ENCODE measurements at places on chromosomes 6 and 20.

- no peak overlapping the region for H3K4me3 ChIP-seq
- no peaks in the 10 kb centered on the region for H3K27me3 ChIP-seq
- H3K4me1 ChIP-seq, result no peaks in the 10 kb centered on the region
- H3K36me3 ChIP-seq, result no peaks in the 10 kb centered on the region
- H3K27ac ChIP-seq, result no peak overlapping the region
Observed at GRCh38 chr6:6409397-6410030, 89.1 kb upstream of the F13A1 start.

DNA sequence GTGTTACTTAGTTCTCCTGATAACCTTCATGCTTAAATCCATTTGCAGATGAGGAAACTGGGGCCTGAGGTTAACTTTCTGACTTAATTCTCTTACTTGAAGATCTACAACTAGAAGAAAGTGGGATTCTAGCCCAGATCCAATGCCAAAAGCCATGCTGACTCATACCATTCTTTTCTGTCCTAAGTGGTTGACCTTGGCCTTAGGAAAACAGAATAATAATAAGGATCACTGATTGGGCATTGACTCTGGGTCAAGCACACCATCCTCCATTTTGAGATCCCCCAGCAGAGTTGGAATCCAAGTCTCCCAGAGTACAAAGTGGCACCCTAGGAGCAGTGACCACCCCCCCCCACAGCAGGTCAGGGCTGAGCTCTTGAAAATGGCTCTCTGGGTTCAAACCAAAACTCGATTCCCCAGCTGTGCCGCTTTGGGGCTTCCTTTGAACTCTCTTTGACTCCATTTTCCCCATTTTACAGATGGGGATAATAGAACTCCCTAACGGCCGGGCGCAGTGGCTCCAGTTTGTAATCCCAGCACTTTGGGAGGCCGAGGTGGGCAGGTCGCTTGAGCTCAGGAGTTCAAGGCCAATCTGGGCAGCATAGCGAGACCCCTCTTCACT lies 12.8 kb upstream of the ZNF217 start:
- H3K27ac ChIP-seq, result no peak overlapping the region
- no peaks in the 10 kb centered on the region for H3K27me3 ChIP-seq
- H3K4me3 ChIP-seq, result no peak overlapping the region
- no peak for DNase-seq
- peaks cover 19% of the 10 kb centered on the region for H3K4me1 ChIP-seq

DNA sequence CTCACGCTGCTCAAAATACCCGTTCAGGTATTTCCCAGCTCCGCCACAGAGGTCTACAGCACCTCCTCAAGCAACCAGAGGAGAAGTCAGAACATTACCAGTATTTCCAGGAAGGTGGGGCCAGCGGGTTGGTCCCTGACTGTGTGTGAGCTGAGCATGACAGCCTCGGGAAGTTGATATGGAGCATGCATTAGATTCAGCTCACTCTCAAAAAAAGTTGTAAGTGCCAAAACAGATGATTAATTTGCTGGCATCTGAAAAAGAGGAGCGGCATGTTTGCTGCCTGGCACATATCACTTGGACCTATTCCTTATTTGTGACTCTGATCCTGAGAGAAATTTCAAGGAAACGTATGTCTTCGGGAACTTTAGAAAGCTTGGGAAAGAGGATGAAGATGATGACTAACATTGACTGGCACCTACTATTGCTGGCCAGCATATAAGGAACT lies 32.3 kb downstream of the ELOVL2 start:
- H3K27me3 ChIP-seq, result peaks cover 4% of the 10 kb centered on the region
- H3K36me3 ChIP-seq, result no peaks in the 10 kb centered on the region
- H3K4me3 ChIP-seq, result no peak overlapping the region
- no peaks in the 10 kb centered on the region for H3K4me1 ChIP-seq
- no peak overlapping the region for H3K27ac ChIP-seq

DNA sequence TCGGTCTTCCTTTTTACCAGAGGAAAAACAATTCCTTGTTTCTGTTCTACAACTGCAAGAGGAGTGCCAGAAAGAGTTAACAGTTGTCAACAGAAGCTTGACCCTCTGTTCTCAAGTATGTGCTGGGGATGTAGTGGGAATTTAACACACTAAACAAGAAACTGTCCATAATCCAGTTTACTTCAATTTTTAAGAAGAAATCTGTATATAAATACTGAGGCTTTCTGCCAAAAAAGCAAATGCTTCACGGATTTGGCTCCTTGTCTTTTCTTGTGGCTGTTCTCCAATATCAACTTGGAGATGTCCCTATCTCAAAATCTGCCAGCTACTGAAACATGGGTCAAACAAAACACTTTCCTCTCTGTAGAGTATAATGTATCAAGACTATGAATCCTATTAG lies 26.8 kb downstream of the REV3L start:
- H3K27me3 ChIP-seq, result no peaks in the 10 kb centered on the region
- H3K27ac ChIP-seq, result no peak overlapping the region
- no peak overlapping the region for H3K4me3 ChIP-seq
- H3K4me1 ChIP-seq, result no peaks in the 10 kb centered on the region
- no peak for DNase-seq
- peaks cover 6% of the 10 kb centered on the region for H3K36me3 ChIP-seq

DNA sequence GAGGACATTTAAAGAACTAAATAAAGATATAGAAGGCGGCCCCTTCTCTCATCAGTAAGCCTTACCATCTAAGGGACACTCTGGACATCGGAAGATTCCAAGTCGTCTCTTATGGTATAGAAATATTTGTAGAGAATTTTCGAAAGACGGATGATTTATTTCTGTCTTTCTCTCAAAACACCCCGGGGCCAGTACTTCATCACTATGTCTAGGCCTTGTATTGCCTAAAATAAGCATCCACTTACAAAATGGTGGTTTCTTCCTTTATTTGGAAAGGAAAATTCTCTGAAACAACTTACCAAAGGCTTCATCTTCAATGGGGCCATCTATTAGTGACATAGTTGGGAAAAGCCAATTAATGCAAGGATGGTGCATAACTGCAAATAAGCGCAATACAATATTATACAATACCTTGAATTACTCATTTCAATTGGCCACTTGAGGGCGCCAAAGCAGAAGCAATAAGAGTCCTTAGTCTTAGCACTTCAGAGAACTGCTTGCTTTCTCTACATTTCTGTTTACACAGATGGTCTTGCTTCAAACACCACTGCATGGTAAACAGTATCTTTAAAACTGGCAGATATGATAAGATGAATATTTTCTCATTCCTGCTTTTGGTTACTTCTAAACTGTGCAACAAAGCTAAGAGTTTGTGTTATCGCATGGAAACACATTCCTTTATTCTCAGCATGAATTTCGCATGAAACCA lies 113.2 kb downstream of the VIP start:
- no peaks in the 10 kb centered on the region for H3K36me3 ChIP-seq
- peaks cover 2% of the 10 kb centered on the region for H3K27me3 ChIP-seq
- no peak overlapping the region for H3K27ac ChIP-seq

- H3K27me3 ChIP-seq, result no peaks in the 10 kb centered on the region
- no peaks in the 10 kb centered on the region for H3K4me1 ChIP-seq
- no peak overlapping the region for H3K27ac ChIP-seq
- no peaks in the 10 kb centered on the region for H3K36me3 ChIP-seq
- no peak overlapping the region for H3K4me3 ChIP-seq
Observed at GRCh38 chr6:1665214-1665613, 55.5 kb downstream of the FOXC1 start.

DNA sequence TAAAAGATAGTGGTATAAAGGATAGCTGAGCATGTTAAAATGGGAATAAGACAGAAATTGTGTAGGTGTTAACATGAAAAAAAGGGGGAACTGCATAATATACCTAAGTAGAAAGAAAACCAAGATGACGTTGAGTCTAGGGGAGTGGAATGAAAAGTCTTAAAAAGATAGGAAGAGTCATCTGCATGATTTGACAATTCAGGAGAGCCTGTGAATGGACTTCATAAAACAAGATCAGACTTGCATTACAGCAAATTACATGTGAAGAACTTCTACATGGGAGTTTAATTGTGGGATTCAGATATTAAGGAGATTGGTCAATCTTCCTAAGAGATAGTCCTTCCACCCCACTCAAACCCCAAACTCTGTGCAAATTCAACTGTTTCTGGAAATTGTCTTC lies 85.5 kb downstream of the WASF1 start:
- no peaks in the 10 kb centered on the region for H3K36me3 ChIP-seq
- no peaks in the 10 kb centered on the region for H3K4me1 ChIP-seq
- no peak for DNase-seq
- H3K27me3 ChIP-seq, result peaks cover 8% of the 10 kb centered on the region
- no peak overlapping the region for H3K27ac ChIP-seq
- H3K4me3 ChIP-seq, result no peak overlapping the region

DNA sequence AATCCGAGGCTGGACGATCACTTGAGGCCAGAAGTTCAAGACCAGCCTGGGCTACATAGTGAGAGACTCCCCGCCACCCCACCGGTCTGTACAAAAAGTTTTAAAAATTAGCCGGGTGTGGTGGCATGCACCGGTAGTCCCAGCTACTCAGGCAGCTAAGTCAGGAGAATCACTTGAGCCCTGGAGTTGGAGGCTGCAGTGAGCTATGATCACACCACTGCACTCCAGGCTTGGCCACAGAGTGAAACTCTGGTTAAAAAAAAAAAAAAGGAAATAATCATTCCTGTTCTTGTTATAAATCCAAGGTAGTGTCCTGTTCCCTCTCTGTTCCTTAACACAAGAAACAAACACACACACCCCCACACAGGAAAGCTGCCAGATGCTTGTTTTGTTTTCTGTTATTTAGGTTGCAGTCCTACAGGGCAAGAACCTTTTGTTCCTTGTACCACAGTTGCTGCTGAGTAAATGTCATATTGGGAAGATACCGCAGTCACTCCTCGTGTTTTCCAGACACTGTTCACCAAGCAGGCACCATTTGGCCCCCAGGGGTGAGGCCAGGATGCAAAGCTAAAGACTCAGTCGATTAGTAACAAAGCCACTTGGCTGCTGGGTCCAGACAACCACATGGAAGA lies 28.9 kb downstream of the ASIP start:
- H3K36me3 ChIP-seq, result no peaks in the 10 kb centered on the region
- H3K27ac ChIP-seq, result no peak overlapping the region
- DNase-seq, result no peak
- H3K4me3 ChIP-seq, result no peak overlapping the region
- H3K27me3 ChIP-seq, result no peaks in the 10 kb centered on the region

- H3K4me1 ChIP-seq, result no peaks in the 10 kb centered on the region
- no peaks in the 10 kb centered on the region for H3K36me3 ChIP-seq
- no peak for DNase-seq
- peaks cover 2% of the 10 kb centered on the region for H3K27me3 ChIP-seq
Observed at GRCh38 chr6:168968228-168968627, 285.4 kb downstream of the THBS2 start.

GRCh38 chr20:63690898-63691710 lies 5.3 kb upstream of the TNFRSF6B start:
- no peak overlapping the region for H3K27ac ChIP-seq
- peaks cover 13% of the 10 kb centered on the region for H3K4me1 ChIP-seq
- no peak for DNase-seq
- no peaks in the 10 kb centered on the region for H3K27me3 ChIP-seq
- no peaks in the 10 kb centered on the region for H3K36me3 ChIP-seq

- H3K4me3 ChIP-seq, result no peak overlapping the region
- H3K27ac ChIP-seq, result no peak overlapping the region
- no peak for DNase-seq
- H3K4me1 ChIP-seq, result peaks cover 5% of the 10 kb centered on the region
- no peaks in the 10 kb centered on the region for H3K27me3 ChIP-seq
Observed at GRCh38 chr6:34524971-34525370, 31.2 kb downstream of the SPDEF start.

GRCh38 chr6:158405933-158406332 lies 93.7 kb downstream of the TULP4 start:
- H3K36me3 ChIP-seq, result no peaks in the 10 kb centered on the region
- no peak overlapping the region for H3K27ac ChIP-seq
- no peak overlapping the region for H3K4me3 ChIP-seq
- DNase-seq, result no peak
- H3K27me3 ChIP-seq, result no peaks in the 10 kb centered on the region

DNA sequence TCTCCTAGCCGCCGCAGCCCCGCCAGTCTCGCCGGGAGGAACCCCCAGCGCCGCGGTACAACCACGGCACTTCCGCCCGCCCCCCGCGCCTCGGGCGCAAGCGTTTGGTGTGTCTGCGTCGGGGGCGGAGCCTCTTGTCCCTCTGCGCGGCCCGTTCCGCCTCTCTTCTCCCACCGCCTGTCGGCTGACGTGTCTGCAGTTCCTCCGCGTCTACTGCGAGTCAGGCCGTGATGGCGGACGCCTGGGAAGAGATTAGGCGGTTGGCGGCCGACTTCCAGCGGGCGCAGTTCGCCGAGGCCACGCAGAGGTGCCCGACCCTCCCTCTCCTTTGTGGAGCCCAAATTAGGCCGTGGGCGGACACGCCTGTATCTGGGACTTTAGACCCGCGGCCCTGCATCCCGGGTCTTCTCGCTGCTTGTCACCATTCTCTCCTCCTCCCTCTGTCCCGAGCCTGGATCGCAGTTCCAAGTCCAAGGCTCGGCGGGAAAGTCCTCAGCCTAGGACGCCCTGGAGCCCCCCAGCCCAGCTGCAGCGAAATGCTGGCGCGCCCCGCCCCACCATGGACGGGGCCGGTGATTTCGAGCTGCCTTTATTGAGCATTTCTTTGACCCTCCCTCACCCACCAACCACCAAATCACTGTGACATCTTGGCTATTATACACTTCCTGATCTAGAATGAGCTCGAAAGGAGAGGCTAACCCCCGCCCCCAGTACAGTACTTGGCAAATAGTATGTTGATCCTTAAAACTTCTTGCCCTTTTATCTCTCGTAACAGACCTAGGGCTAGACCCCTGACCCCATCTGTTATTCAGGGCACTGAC lies at the start of gene UFL1:
TSS of gene UFL1 (plus strand) at position 163 of the 821 bp plus-strand sequence. CDS start at position 231, 68 bp downstream.
- DNase-seq, result peak; percentile 97
- no peaks in the 10 kb centered on the region for H3K27me3 ChIP-seq
- H3K36me3 ChIP-seq, result peaks cover 20% of the 10 kb centered on the region
- H3K4me3 ChIP-seq, result peak within 1 kb of the TSS; percentile 98
- H3K27ac ChIP-seq, result peak within 1 kb of the TSS; percentile 98

- no peaks in the 10 kb centered on the region for H3K27me3 ChIP-seq
- H3K4me1 ChIP-seq, result no peaks in the 10 kb centered on the region
- no peak overlapping the region for H3K4me3 ChIP-seq
- no peak overlapping the region for H3K27ac ChIP-seq
- H3K36me3 ChIP-seq, result no peaks in the 10 kb centered on the region
Observed at GRCh38 chr6:130447374-130447773, 81.6 kb downstream of the TMEM200A start.

- no peaks in the 10 kb centered on the region for H3K36me3 ChIP-seq
- no peak for DNase-seq
- no peak overlapping the region for H3K4me3 ChIP-seq
- no peak overlapping the region for H3K27ac ChIP-seq
Observed at GRCh38 chr6:19830171-19830570, 7.0 kb upstream of the ID4 start.
